Spleen (tissue), 13 donors: ENCODE measurements at places on chromosomes 1 and 21.

GRCh38 chr1:100302739-100303138, 36.7 kb downstream of the RTCA start:
- no peak for DNase-seq

GRCh38 chr1:234647245-234647644, 37.3 kb upstream of the IRF2BP2 start:
- no peak for DNase-seq

DNA sequence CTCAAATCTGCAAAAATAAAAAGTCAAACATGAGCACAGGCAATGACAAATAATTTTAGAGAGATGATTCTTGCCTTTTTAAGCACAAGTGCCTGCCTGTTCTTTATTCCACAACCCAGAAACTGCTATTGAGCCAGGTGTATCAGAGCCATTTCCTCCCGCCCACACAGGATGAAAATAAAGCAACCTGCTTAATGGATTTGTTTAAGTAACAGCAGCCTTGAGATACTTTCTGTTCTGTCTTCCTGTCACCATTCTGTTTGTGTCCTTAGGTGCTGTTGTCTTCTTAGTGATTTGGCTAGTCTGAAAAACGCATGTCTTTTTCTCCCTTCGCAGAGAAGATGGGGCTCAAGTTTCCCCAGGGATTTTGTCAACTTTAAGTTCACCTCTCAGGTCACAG, 11.4 kb downstream of the RPE65 start:
- no peak for DNase-seq

DNA sequence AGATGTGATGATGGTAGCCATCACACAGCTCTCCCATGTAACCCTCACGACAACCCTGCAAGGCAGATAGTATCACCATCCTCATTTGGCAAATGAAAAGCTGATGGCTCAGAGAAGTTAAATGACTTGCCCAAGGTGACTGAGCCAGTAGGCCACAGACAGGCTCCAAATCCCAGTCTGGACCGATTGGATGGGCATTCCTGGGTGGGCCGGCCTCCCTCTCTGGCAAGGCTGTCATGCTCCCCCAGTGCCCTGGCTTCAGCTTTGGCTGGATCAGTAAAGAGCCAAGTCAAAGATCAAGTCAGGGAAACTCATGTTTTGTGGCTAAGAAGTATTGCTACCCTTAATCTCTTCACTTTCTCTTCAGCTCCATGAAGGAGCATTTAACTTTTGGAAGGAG, 41.2 kb downstream of the CDCP2 start:
- no peak for DNase-seq

DNA sequence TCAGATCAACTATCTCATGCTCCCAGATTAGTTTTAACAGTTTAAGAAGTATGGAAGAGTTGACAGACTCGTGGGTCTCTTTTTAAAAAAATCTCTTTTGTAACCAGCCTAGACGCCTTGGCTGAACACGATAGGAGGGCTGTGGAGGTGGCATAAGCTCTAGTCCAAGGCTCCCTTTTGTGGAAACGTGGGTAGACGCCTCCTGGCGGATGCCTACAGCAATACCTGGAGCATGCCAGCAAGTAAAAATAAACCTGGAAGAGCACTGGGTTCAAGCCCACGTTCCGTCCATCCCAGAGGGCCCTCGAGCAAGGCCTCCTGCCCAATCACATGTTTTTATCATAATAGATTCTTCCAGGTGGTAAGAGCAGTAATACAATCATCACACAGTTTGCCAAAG, 87.9 kb downstream of the RGS7 start:
- DNase-seq = no peak
